SW 1271 (cell line): ENCODE measurements at places on chromosomes 2 and 18.

DNA sequence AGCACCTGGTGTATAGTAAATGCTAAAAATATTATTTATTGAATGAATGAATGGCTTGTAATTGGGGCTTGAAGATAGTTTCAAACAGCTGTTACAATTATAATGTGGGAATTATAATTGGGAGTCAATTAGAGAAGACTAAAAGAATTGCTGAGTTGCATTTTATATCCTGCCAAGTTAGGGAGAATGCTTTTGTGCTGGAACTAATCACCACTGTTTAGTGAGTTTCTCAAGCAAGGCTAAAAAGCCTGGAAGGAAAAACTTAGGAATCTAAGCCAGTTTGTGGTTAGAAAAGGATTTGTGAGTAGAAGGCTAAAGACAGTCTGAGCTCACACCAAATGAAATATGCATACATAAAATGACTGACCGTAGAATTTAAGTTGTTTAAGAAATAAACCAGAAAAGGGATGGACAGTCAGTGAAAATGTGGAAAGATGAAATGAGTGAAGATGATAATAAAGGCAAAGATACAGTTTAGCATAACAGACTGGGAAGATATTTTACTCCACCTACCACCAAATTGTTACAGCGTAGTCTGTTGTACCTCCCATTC lies 647.7 kb upstream of the FSHR start:
- DNase-seq, result no peak

- DNase-seq, result no peak
These were observed 19.1 kb downstream of the HDAC4 start for GRCh38 chr2:239381709-239382134.

DNA sequence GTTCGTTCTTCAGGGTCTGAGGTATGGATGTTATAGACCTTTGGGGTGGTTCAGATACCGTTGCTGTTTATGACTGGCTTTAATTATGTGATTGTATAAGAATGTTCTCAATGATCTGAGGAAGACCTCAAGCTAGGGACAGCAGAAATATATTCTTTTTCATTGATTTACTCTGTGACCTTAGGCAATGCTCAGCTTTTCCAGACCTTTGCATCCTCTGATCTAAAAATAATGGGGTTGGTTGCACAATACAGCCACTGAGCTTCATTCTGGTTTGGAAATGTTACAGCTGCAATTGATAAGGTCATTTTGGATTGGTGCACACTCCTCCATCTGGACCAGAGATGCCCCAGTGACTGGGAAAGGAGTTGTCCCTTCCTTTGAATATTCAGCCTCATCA lies 17.2 kb upstream of the CABYR start:
- no peak for DNase-seq

DNA sequence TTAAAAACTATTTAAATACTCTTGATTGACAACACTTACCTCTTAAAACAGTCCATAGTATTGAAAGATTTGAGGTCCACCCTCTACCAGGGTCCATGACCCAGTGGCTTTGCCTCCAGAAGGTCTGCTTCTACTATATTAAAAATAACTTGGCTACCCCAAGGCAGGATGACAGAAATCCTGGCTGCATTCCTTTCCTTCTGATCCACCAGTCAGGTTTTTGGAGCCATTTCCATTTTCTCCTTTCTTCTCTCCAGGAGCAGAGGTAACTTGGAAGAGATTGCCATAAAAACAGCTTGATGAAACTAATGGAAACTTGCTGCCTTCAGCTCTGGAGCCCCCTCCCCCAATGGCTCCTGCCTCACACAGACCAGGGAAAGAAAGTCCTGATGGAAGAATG lies 2.6 kb upstream of the FAM171B start:
- no peak for DNase-seq

DNA sequence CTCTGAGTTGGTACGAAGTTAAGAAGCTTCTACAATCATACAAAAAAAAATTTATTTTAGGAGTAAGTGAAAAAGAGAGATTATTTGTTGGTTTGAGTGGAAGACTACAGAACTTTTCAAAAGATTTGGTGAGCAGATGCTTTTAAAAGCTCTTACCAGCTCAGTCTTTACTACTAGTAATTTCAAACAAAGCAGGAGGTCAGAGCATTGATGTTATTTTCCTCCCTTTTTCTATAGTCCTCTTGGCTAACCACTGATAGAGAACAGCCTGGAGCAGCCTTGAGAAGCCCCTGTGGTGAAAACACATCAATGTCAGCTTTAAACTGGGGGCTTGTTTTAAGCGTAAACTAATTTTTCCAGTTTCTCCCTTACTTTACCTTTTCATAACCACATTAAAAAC lies 559.3 kb upstream of the CDH2 start:
- DNase-seq, result no peak

GRCh38 chr2:242004902-242005230 lies 135.3 kb downstream of the RTP5 start:
- DNase-seq, result no peak

- DNase-seq, result no peak
These were observed 820 bp upstream of the SH3BP4 start for GRCh38 chr2:234950730-234951663.
